ENCODE measurements at places on chromosomes 1 and 21. TPM values are rescaled to one million over a fixed set of nuclear protein-coding genes. Genes with fewer than 3 reads are reported as not detected.

DNA sequence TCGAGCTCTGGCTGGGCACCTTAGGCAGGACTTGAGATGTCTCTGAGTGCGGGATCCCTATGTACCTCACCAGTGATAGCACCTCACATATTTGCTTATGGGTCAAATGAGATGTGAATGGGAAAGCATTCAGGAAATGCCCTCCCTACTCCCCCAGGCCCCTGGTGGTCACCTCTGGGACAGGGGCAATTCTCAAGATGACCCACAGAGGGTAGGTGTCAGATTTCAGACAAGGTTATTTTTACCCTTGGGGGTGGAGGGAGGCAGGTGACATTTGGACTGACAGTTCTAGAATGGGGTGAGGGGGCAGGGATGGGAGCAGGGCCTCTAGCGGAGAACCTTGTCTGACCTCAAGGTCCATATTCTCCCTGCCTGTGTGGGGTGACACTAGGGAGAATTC, 27.1 kb downstream of the ACOT11 start:
- no peak overlapping the region for H3K27ac ChIP-seq
- no peak overlapping the region for H3K4me3 ChIP-seq
- H3K4me1 ChIP-seq, result peaks cover 60% of the 10 kb centered on the region
- DNase-seq, result no peak
- H3K36me3 ChIP-seq, result no peaks in the 10 kb centered on the region

DNA sequence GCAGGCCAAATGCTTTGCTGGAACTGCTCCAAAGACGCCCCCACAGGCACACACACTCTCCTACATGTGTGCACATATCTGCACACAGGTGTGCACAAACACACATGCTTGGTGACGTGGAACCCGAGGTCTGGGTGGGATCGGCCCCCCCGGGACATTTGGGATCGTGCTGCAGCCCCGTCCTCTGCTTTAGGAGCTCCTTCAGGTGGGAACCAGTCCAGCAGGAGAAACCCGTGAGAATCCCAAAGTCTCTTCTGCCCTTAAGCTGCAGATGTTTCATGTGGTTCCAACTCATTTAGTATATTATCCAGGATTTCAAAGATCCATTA, 38.6 kb downstream of the UBE2G2 start:
- no peaks in the 10 kb centered on the region for H3K36me3 ChIP-seq
- no peak overlapping the region for H3K27ac ChIP-seq
- no peak overlapping the region for H3K4me3 ChIP-seq
- peaks cover 3% of the 10 kb centered on the region for H3K27me3 ChIP-seq

DNA sequence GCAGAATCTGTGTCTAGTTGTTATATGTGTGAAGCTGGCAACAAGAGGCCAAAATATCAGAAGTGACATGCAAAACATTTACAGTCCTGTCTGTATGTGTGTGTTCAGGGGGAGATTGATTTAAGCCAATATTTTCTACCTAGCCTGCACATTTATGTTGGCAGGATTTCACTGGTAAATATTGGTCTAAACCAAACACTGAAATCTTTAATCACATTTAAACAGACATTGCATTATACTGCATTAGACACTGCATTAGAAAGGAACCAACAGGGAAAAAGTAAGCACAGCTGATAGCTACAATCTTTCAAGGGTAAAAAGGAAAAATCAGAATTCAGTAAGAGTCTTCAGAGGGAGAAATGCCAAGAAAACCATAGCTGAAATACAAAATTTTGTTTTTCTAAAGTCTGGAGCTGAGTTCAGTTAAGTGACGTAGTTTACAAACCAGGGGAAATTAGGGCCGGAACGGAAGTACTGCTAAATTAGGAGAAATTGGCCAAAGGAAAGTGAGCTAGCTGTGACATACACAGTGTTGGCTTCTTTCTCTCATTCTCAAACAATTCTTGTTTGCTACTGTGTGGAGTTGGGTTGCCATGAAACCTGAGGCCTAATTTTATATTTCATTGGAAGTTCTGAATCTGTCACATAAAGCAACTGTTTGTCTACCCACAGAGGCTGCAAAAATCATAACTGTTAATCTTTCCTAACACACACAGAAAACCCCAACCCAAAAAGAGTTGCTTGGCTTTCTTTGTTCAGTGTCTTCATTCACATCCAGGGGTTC, 217.3 kb upstream of the SGIP1 start:
- H3K27me3 ChIP-seq, result no peaks in the 10 kb centered on the region
- no peak for DNase-seq
- H3K36me3 ChIP-seq, result no peaks in the 10 kb centered on the region
- H3K4me1 ChIP-seq, result peaks cover 16% of the 10 kb centered on the region

DNA sequence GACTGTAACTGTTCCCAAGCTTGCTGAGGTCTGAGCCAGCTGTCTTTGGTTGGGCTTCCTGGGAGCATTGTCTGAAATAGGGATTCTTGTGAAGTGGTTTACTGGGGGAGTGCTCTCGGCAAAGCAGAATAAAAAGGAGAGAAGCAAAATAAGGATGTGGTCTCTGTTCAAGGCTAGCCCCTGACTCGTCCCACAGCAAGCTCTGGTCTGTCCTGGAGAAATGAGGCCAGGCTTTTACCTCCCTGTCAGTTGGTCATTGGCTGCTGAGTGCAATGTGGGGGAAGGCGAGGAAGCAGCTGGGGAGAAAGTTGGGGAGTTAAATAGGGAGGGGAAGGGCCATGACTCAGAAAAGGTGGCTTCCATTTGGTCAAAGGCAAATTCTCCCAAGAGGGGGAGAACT, 303.9 kb upstream of the DUSP10 start:
- H3K4me1 ChIP-seq, result peaks cover 17% of the 10 kb centered on the region
- no peak overlapping the region for H3K27ac ChIP-seq
- no peaks in the 10 kb centered on the region for H3K36me3 ChIP-seq
- no peaks in the 10 kb centered on the region for H3K27me3 ChIP-seq
- no peak overlapping the region for H3K4me3 ChIP-seq

The FAM72D gene
- 0.42 TPM for total RNA-seq

GRCh38 chr1:80218112-80218511, 1211.6 kb upstream of the ADGRL4 start:
- no peaks in the 10 kb centered on the region for H3K36me3 ChIP-seq
- no peak overlapping the region for H3K4me3 ChIP-seq
- no peak overlapping the region for H3K27ac ChIP-seq
- DNase-seq, result no peak

The LCE5A gene
- total RNA-seq, result not detected

- no peaks in the 10 kb centered on the region for H3K36me3 ChIP-seq
- H3K27ac ChIP-seq, result no peak overlapping the region
- no peak for DNase-seq
- H3K27me3 ChIP-seq, result no peaks in the 10 kb centered on the region
These were observed 28.0 kb upstream of the USP25 start for GRCh38 chr21:15701830-15702229.

The FCRL2 gene
- total RNA-seq, result 0.50 TPM

DNA sequence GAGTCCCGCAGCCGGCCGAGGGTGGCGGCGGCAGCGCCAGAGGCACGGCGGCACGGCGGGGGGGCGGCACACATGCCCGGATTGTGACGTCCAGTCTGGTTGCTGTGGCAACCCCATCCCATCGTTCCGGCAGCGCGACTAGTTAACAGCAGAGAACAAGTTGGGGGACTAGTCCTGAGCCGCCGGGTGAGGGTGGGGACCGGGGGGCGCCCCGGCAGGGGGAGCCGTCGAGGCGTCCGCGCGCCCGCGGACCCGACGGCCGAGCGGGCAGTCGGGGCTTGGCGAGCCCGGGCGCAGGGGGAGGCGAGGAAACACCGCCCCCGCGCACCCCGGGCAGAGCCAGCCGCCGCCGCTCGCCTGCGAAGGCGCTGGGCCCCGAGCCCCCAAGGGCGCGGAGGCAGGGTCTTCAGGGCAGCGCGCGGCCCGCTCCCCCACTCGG, at the start of gene CHD5:
Gene CHD5 (minus strand): TSS at position 54 of the 439 bp plus-strand sequence. CDS start 298 bp downstream, outside the sequence.
- H3K27me3 ChIP-seq, result peaks cover 8% of the 10 kb centered on the region
- H3K36me3 ChIP-seq, result no peaks in the 10 kb centered on the region
- H3K4me3 ChIP-seq, result peak within 1 kb of the TSS; percentile 50

The MUL1 gene
- total RNA-seq, result 35.5 TPM

DNA sequence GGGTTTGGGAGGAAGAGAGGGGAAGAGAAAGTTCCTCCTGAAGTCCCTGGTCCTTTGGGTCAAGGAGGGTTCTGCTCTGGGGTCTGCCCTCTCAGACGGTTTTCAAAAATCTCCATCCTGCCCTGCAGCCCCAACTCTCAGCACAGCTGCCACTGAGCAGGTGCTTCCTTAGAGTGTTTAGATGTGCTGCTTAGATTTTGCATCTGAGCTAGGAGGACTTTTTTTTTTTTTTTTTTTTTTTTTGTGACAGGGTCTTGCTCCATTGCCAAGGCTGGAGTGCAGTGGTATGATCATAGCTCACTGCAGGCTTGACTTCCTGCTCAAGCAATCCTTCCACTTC, 324.9 kb upstream of the POU3F1 start:
- H3K4me1 ChIP-seq, result no peaks in the 10 kb centered on the region
- no peak overlapping the region for H3K4me3 ChIP-seq
- H3K27ac ChIP-seq, result no peak overlapping the region
- no peaks in the 10 kb centered on the region for H3K27me3 ChIP-seq
- DNase-seq, result no peak

GRCh38 chr1:163320891-163321290, 863 bp upstream of the NUF2 start:
- H3K4me1 ChIP-seq, result peaks cover 18% of the 10 kb centered on the region
- H3K27me3 ChIP-seq, result no peaks in the 10 kb centered on the region

The TTC24 gene
- total RNA-seq, result not detected

DNA sequence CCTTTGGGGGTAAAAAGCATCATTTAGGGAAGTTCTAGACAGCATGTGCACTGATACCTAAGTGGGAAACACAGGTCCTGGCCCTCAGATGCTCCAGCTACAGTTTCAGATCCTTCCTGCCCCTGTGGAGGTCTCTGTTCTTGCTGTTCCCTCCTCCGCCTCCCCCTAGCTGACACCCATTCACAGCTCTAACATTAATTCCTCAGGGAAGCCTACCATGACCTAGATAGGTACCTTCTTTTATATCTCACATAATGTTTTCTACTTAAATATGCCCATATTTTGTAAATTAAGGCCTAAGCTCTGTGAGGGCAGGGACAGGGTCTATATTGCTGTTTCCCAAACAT, 11.3 kb downstream of the TSPAN2 start:
- H3K4me1 ChIP-seq, result peaks cover 14% of the 10 kb centered on the region
- peak overlapping the region; percentile 9 for H3K27ac ChIP-seq
- no peak for DNase-seq
- no peak overlapping the region for H3K4me3 ChIP-seq
- no peaks in the 10 kb centered on the region for H3K27me3 ChIP-seq
- H3K36me3 ChIP-seq, result no peaks in the 10 kb centered on the region

- no peak overlapping the region for H3K27ac ChIP-seq
- H3K4me1 ChIP-seq, result no peaks in the 10 kb centered on the region
- no peak overlapping the region for H3K4me3 ChIP-seq
- no peaks in the 10 kb centered on the region for H3K27me3 ChIP-seq
- no peak for DNase-seq
These were observed 22.1 kb downstream of the AIM2 start for GRCh38 chr1:159054427-159054826.

The SYPL2 gene
- total RNA-seq, result 2.7 TPM

- H3K27ac ChIP-seq, result no peak overlapping the region
- H3K27me3 ChIP-seq, result no peaks in the 10 kb centered on the region
- no peak for DNase-seq
- no peaks in the 10 kb centered on the region for H3K4me1 ChIP-seq
- no peak overlapping the region for H3K4me3 ChIP-seq
These were observed 34.4 kb upstream of the TADA1 start for GRCh38 chr1:166910396-166910994.

DNA sequence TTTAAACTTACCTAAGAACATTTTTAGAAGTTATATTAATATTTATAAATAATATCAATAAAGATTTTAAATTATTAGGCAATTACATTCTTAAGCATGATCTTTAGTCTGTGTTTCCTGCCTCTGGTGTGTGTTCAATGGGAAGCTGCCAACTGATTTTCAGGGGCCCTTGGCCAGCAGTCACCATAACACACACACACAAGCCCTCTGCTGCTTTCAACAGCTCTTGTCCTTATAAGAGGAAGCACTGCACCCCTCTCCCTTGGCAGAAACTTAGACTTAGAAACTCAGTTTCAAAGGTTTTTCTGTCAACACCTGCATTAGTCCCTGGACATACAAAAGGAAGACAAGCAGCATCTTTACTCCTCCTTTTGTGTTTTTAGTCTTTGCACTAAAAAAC, 81.4 kb downstream of the VAV3 start:
- H3K27me3 ChIP-seq, result no peaks in the 10 kb centered on the region
- no peaks in the 10 kb centered on the region for H3K4me1 ChIP-seq
- H3K36me3 ChIP-seq, result no peaks in the 10 kb centered on the region
- H3K27ac ChIP-seq, result no peak overlapping the region

GRCh38 chr1:215133532-215133931, 51.0 kb downstream of the KCNK2 start:
- H3K4me3 ChIP-seq, result no peak overlapping the region
- H3K36me3 ChIP-seq, result no peaks in the 10 kb centered on the region
- no peak overlapping the region for H3K27ac ChIP-seq

GRCh38 chr21:42349420-42350317, 1.1 kb downstream of the TFF2 start:
- H3K36me3 ChIP-seq, result no peaks in the 10 kb centered on the region
- no peaks in the 10 kb centered on the region for H3K4me1 ChIP-seq
- H3K27ac ChIP-seq, result no peak overlapping the region
- no peak for DNase-seq

GRCh38 chr21:37071561-37072273, 1.2 kb downstream of the PIGP start:
- H3K4me1 ChIP-seq, result peaks cover 28% of the 10 kb centered on the region
- H3K27ac ChIP-seq, result peak overlapping the region; percentile 100
- H3K4me3 ChIP-seq, result peak overlapping the region; percentile 75
- DNase-seq, result no peak
- no peaks in the 10 kb centered on the region for H3K27me3 ChIP-seq

DNA sequence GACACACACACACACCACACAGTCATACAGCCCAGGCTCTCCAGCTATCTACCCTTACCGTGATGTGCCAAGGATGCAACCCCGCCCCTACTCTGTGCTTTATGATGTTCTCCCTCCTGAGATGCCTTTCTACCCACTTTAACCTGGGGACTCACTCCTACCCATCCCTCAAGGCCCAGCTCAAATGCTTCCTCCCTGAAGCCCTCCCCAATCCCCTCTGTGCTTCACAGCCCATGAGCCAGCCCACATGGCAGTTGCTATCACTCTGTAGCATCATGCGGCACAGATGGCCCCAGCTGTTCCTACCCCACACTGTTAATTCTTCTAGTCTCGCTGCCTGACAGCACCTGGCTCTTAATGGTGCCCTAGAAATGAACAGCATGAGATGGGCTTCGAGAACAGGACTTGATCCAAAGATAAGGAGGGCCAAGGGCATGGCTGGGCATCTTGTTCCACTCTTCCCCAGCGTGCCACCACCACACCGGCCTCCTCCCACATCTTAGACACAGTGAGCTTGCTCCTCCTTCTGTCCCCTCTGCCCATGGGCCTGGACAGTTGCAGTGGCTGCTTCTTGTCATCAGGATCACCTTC, 109.8 kb downstream of the GLIS1 start:
- H3K4me1 ChIP-seq, result no peaks in the 10 kb centered on the region
- no peaks in the 10 kb centered on the region for H3K36me3 ChIP-seq
- DNase-seq, result peak; percentile 87
- H3K27ac ChIP-seq, result no peak overlapping the region

- H3K4me1 ChIP-seq, result peaks cover 18% of the 10 kb centered on the region
- H3K4me3 ChIP-seq, result no peak overlapping the region
- DNase-seq, result no peak
- peaks cover 32% of the 10 kb centered on the region for H3K36me3 ChIP-seq
These were observed 3.5 kb downstream of the GAS5 start for GRCh38 chr1:173864179-173864867.

The TGFBR3 gene
- total RNA-seq, result 262 TPM
